Thymus (tissue), 14 donors: ENCODE measurements at places on chromosomes 2 and 18. TPM values are rescaled to one million over a fixed set of nuclear protein-coding genes. Genes with fewer than 3 reads are reported as not detected.

The PID1 gene
- total RNA-seq, result 1.0 TPM

The CENPA gene
- total RNA-seq, result 25.6 TPM

The MOGAT1 gene
- total RNA-seq, result not detected

The CTAGE1 gene
- not detected for total RNA-seq

- no peak overlapping the region for H3K27ac ChIP-seq
- H3K4me3 ChIP-seq, result no peak overlapping the region
- H3K4me1 ChIP-seq, result peaks cover 12% of the 10 kb centered on the region
- peaks cover 26% of the 10 kb centered on the region for H3K36me3 ChIP-seq
Measured at GRCh38 chr2:143152637-143153036, 23.4 kb downstream of the ARHGAP15 start.

GRCh38 chr18:33404244-33404873, 36.2 kb downstream of the CCDC178 start:
- H3K36me3 ChIP-seq, result no peaks in the 10 kb centered on the region
- no peaks in the 10 kb centered on the region for H3K4me1 ChIP-seq
- no peak for DNase-seq

DNA sequence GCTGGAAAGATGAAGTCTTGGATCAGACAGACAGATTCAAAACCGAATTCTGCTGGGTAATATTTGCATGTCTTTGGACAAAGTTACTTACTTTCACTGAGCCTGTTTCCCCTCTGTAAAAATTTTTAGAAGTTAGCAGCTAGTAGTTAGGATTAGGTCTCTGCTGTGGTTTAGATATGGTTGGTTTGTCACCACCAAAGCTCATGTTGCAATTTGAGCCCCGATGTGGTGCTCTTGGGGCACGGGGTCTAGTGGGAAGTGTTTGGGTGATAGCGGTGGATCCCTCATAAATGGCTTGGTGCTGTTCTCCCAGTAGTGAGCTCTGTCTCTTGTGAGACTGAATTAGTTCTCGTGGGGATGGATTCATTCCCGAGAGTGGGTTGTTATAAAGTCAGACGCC, 38.9 kb upstream of the PNO1 start:
- H3K36me3 ChIP-seq, result no peaks in the 10 kb centered on the region
- H3K4me3 ChIP-seq, result no peak overlapping the region
- DNase-seq, result no peak

- no peak for DNase-seq
- H3K4me1 ChIP-seq, result no peaks in the 10 kb centered on the region
- no peak overlapping the region for H3K4me3 ChIP-seq
- no peaks in the 10 kb centered on the region for H3K36me3 ChIP-seq
- H3K27me3 ChIP-seq, result no peaks in the 10 kb centered on the region
Measured at GRCh38 chr18:52723550-52723970, 383.6 kb downstream of the DCC start.

GRCh38 chr2:42298132-42298531, 62.9 kb downstream of the COX7A2L start:
- no peak for DNase-seq
- no peak overlapping the region for H3K4me3 ChIP-seq
- H3K27ac ChIP-seq, result peak overlapping the region; percentile 4
- peaks cover 3% of the 10 kb centered on the region for H3K36me3 ChIP-seq
- H3K4me1 ChIP-seq, result peaks cover 3% of the 10 kb centered on the region
- no peaks in the 10 kb centered on the region for H3K27me3 ChIP-seq

DNA sequence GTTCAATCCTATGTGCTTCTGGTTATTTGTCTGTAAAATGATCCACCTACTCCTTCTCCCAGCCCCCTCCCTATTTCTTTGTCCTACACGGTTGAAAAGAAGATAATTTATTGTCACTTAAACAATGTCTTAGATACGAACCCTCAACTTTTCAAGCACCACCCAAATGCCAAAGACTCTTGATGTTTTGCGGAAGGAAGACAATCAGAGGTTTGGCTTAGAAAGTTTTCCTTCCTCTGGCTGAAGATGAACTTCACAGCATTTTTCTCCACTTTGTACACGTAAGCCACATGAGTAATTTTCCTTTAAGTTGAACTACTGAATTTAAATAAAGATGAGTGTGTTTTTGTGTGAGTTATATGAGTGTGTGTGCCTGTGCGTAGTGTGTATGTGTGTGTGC, 25.5 kb upstream of the SLC8A1 start:
- H3K27me3 ChIP-seq, result no peaks in the 10 kb centered on the region
- no peaks in the 10 kb centered on the region for H3K4me1 ChIP-seq
- DNase-seq, result no peak
- H3K4me3 ChIP-seq, result no peak overlapping the region

DNA sequence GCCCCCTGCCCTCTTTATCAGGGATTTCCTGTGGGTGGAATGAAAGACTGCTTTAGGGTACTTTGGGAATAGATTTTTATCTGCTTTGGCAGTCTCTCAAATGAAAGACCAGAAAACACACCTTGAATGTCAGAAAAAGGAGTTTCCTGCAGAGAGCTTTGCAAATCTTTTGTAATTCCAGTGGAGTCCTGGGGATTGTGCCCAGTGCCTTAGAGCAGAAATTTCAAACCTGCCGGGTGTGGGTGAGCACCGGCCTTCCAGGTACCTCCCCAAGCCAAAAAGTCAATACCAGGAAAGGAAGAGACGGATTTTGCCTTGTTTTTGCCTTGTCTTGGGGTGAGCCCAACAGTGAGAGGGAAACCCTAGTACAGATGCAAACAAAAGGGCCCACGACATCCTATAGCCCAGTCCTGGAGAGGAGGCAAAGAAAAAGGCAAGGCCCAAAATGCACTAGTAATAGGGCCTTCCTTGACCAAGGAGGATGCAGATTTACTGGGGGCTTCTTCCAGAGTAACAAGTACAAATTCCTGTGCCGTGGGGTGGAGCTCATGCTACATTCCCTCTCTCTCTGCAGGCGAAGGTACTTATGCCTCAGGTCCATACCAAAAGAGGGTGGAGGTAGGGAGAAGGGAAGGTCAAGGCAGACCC, 36.4 kb downstream of the FOXI3 start:
- H3K4me3 ChIP-seq, result no peak overlapping the region
- H3K27me3 ChIP-seq, result no peaks in the 10 kb centered on the region
- no peaks in the 10 kb centered on the region for H3K36me3 ChIP-seq
- no peaks in the 10 kb centered on the region for H3K4me1 ChIP-seq

DNA sequence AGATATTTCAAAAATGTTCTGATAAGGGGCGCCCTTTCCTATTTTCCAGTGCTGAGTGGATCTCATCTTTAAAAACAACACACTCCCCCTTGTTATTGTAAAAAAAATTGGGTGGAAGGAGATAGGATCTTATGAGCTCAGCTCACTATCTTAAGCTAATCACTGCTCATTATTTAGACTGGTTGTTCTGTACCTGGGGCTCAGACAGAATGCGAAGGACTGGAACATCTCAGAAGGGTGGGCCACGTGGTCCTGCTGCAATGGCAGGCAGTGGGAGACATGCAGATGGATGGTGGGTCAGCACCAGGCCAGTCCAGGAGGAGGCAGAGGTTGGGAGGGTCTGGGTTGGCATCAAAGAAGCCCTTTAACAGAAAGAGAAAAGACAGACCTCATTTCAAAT, 48.3 kb upstream of the GPR155 start:
- H3K4me1 ChIP-seq, result no peaks in the 10 kb centered on the region
- H3K36me3 ChIP-seq, result no peaks in the 10 kb centered on the region
- H3K4me3 ChIP-seq, result no peak overlapping the region
- H3K27ac ChIP-seq, result no peak overlapping the region
- no peaks in the 10 kb centered on the region for H3K27me3 ChIP-seq

GRCh38 chr2:101763496-101764333, 66.2 kb downstream of the MAP4K4 start:
- H3K27ac ChIP-seq, result no peak overlapping the region
- H3K4me3 ChIP-seq, result no peak overlapping the region
- H3K27me3 ChIP-seq, result no peaks in the 10 kb centered on the region
- peaks cover 13% of the 10 kb centered on the region for H3K4me1 ChIP-seq
- no peaks in the 10 kb centered on the region for H3K36me3 ChIP-seq
